ENCODE measurements at places on chromosomes 2 and 18. TPM values are rescaled to one million over a fixed set of nuclear protein-coding genes. Genes with fewer than 3 reads are reported as not detected.
A peak's percentile ranks its signal among the peaks of the same experiment; 100 is the strongest.

Gene TUBB8B
- not detected for total RNA-seq

- DNase-seq, result no peak
Measured at GRCh38 chr2:200257570-200257969, 48.9 kb upstream of the SPATS2L start.

DNA sequence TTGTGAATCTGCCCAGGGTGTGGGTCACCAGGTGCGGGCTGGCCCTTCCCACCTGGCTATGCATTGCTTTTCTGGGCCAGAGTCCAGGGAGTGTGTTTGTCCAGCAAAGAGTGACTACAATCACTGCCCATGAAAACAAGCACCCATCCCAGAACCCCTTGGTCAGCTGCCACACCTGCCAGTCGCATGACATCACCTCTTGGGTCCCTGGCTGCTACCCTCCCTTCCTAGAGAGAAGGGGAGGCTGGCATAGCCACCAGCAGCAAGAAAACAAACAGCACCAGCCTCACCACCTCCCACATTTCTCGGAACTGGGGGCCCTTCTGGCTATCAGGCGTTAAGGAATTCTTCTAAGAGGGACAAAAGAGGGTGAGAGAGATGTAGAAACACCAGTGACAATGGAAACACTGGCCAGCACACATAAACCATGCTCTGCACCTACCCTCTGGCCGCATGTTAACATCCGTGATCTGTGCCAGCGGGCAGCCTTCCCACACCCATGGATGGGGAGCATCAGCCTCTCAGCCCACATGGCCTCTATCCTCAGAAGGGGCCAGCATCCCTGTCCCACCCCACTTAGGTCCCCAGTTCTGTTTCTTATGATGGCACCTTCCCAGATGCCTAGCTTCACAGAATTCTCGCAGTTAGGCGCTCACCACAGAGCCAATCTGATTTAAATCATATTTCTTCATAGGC lies 109.7 kb upstream of the GLI2 start:
- DNase-seq, result peak; percentile 16

GRCh38 chr2:67576226-67576625 lies 179.1 kb downstream of the ETAA1 start:
- no peak for DNase-seq

Gene COQ10B
- total RNA-seq, result 28.1 TPM

Gene IL1RL1
- 4.9 TPM for total RNA-seq

Data from transverse colon (tissue), 4 donors.